ENCODE measurements at places on chromosomes 5 and 9. TPM values are rescaled to one million over a fixed set of nuclear protein-coding genes. Genes with fewer than 3 reads are reported as not detected.

Gene ANKRD20A1
- 5.9 TPM for total RNA-seq

Gene DNAI1
- total RNA-seq = 2.2 TPM

Gene GKAP1
- total RNA-seq = 13.1 TPM

Gene SPATA31E1
- total RNA-seq = not detected

Gene ELAVL2
- 208 TPM for total RNA-seq

Gene SAXO1
- under 0.01 TPM for total RNA-seq

Gene TRIP13
- total RNA-seq = 8.1 TPM

Gene SLC23A1
- total RNA-seq = not detected

Gene ADAMTS13
- total RNA-seq = 2.5 TPM

Gene HNRNPH1
- 1,281 TPM for total RNA-seq

Gene FOXI1
- total RNA-seq = not detected

Gene DAPK1
- 187 TPM for total RNA-seq

Gene SLC31A2
- total RNA-seq = 4.7 TPM

Gene SCGB3A2
- total RNA-seq = not detected

Gene SUSD3
- 1.3 TPM for total RNA-seq

Gene HNRNPK
- total RNA-seq = 766 TPM

Gene TMEM215
- total RNA-seq = 0.31 TPM

Gene CATSPER3
- total RNA-seq = not detected

Gene VCAN
- 439 TPM for total RNA-seq

Gene CORO2A
- 5.0 TPM for total RNA-seq

Gene MVB12B
- total RNA-seq = 50.7 TPM

Gene OGN
- total RNA-seq = 1.6 TPM

Gene CDH6
- total RNA-seq = 52.0 TPM

Gene TAS2R1
- 0.31 TPM for total RNA-seq

Gene INSL4
- total RNA-seq = not detected

Gene SLC34A3
- not detected for total RNA-seq

Gene RACK1
- total RNA-seq = 2,435 TPM

Gene OMD
- total RNA-seq = not detected

Gene SV2C
- 1.9 TPM for total RNA-seq

Gene FOXD4L3
- total RNA-seq = not detected

Gene PRLR
- total RNA-seq = 3.8 TPM

Gene C5
- 12.2 TPM for total RNA-seq

Gene BTNL8
- total RNA-seq = not detected

Gene FGF10
- 1.3 TPM for total RNA-seq

Gene ETF1
- 60.4 TPM for total RNA-seq

Gene ANXA2R
- 2.5 TPM for total RNA-seq

Gene ADGRD2
- total RNA-seq = not detected

Gene CDKN2A
- not detected for total RNA-seq

Gene PCDHGC4
- 91.7 TPM for total RNA-seq

Gene PIP5K1B
- 7.8 TPM for total RNA-seq

Gene TIMD4
- not detected for total RNA-seq

Gene SHISAL2B
- not detected for total RNA-seq

Gene AFF4
- total RNA-seq = 118 TPM

Gene NR5A1
- total RNA-seq = not detected

Gene KCNV2
- not detected for total RNA-seq

Gene AUH
- total RNA-seq = 52.6 TPM

Gene OR13C9
- not detected for total RNA-seq

Gene RICTOR
- total RNA-seq = 122 TPM

Gene C6
- total RNA-seq = not detected

Gene EEIG1
- 7.2 TPM for total RNA-seq

Gene FABP6
- total RNA-seq = 2.8 TPM

Gene DDX4
- total RNA-seq = 0.31 TPM

Gene HTR1A
- 18.5 TPM for total RNA-seq

Measured in parietal lobe (tissue), 2 donors.